Kidney (tissue), 22 donors: ENCODE measurements at places on chromosomes 5 and 9. TPM values are rescaled to one million over a fixed set of nuclear protein-coding genes. Genes with fewer than 3 reads are reported as not detected.

DNA sequence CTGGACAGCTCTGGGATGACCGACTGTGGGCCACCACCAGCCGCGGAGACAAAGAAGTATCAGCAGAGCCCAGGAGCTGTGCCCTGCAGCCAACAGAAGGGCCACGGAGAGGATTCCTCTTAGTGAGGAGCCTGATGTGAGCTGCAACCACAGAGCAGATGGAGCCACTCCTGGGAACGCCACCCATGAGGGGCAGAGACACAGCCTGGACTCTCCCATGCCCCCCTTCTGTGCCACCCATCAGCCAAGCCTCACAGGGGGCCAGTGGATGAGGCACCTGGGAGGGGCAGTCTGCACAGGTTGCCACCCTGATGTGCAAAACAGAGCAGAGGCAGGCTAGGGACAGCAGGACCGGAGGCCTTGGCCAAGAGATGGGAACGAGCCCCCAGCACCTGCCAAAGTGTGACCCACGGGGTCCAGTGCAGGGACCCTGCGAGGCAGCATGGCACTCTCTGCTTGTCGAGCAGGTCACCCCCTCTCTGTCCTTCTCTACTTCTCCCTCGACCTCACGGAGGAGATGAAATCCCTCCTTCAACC is 380.7 kb upstream of the IRX1 start:
- no peak for DNase-seq
- H3K4me3 ChIP-seq: no peak overlapping the region
- no peaks in the 10 kb centered on the region for H3K4me1 ChIP-seq
- no peaks in the 10 kb centered on the region for H3K36me3 ChIP-seq
- H3K27ac ChIP-seq: no peak overlapping the region
- H3K27me3 ChIP-seq: no peaks in the 10 kb centered on the region

Gene NR5A1
- not detected for total RNA-seq

GRCh38 chr5:146165460-146165859 is 17.0 kb downstream of the LARS1 start:
- H3K36me3 ChIP-seq: peaks cover 26% of the 10 kb centered on the region
- no peak for DNase-seq
- no peaks in the 10 kb centered on the region for H3K4me1 ChIP-seq
- H3K27ac ChIP-seq: no peak overlapping the region
- H3K27me3 ChIP-seq: no peaks in the 10 kb centered on the region
- H3K4me3 ChIP-seq: no peak overlapping the region

GRCh38 chr5:141889282-141889871 is 11.2 kb upstream of the PCDH1 start:
- no peaks in the 10 kb centered on the region for H3K36me3 ChIP-seq
- H3K27ac ChIP-seq: no peak overlapping the region
- DNase-seq: no peak
- H3K4me3 ChIP-seq: no peak overlapping the region
- H3K4me1 ChIP-seq: no peaks in the 10 kb centered on the region

Gene MARCOL
- total RNA-seq: not detected

Gene GALNT12
- total RNA-seq: 10.8 TPM

DNA sequence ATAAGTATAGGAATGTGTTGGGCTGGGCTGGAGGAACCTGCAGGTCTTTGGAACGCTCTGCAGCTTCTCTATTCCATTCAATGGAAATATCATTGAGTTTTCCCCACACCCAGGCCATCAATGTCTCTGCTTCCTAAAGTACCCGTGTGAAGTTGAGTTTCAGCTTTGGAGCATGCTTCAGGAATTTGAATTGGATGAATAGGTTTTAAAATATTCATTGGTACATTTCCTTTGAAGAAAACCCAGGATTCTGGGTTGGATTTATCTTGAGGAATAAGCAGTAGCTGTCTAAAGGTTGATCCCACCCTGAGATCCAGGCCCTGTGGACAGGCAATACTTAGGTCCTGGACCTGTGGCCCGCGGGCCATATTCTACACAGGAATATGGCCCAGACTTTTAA is 37.3 kb downstream of the INSYN2B start:
- H3K4me3 ChIP-seq: no peak overlapping the region
- no peaks in the 10 kb centered on the region for H3K36me3 ChIP-seq
- no peak for DNase-seq

Gene GFRA3
- 0.41 TPM for total RNA-seq

- no peak overlapping the region for H3K27ac ChIP-seq
- no peaks in the 10 kb centered on the region for H3K4me1 ChIP-seq
- no peak overlapping the region for H3K4me3 ChIP-seq
- DNase-seq: peak; percentile 59
- H3K36me3 ChIP-seq: no peaks in the 10 kb centered on the region
These were observed 164.0 kb upstream of the RAD23B start for GRCh38 chr9:107118863-107119624.

Gene MLANA
- not detected for total RNA-seq

DNA sequence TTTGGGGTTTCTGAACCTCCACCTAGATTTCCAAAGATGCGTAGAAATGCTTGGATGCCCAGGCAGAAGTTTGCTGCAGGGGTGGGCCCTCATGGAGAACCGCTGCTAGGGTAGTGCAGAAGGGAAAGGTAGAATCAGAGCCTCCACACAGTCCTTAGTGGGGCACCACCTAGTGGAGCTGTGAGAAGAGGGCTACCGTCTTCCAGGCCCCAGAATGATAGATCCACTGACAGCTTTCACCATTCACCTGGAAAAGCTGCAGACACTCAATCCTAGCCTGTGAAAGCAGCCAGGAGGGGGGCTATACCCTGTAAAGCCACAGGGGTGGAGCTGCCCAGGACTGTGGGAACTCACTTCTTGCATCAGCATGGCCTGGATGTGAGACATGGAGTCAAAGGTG is 13.3 kb upstream of the HSDL2 start:
- no peaks in the 10 kb centered on the region for H3K27me3 ChIP-seq
- no peaks in the 10 kb centered on the region for H3K36me3 ChIP-seq
- no peak overlapping the region for H3K4me3 ChIP-seq
- no peak overlapping the region for H3K27ac ChIP-seq

DNA sequence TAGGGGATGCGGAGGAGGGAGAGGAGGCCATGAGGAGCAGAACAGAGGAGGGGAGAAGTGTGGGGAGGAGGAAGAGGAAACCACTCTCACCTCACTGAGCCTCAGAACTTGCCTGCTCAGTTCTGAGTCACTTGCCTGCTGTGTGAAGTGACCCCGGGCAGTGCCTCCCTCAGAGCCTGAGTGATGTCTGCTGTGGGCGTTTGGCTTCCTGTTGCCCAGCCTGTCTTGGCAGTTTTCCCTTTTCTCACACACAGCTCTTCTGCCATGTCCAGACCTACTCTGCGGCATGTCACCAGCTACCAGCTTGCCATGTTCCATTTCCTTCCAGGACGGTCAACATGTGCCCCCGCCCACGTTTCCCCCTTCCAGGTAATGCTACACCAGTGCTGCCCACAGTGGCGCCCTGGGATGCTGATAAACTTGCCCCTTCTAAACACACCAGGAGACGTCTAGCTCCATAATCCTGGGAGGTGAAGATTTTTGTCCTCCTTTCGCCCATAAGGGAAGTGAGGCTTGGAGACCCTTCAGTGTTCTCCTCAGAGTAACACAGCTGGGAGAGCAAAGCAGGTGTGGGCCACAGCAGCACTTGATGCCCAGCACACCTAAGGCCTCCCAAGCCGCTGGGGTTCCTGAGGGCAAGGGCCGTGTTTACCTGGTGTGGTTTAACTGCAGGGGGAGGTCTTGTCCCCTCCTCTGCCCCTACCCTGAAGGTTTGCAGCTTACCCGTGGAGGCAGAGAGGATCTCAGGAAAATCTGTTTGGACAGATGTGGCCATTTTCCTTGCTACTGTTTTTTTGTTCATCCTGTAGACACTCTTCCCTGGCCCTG is 63.8 kb upstream of the RNF130 start:
- no peak overlapping the region for H3K27ac ChIP-seq
- DNase-seq: no peak
- no peaks in the 10 kb centered on the region for H3K27me3 ChIP-seq
- H3K36me3 ChIP-seq: no peaks in the 10 kb centered on the region
- no peaks in the 10 kb centered on the region for H3K4me1 ChIP-seq

Gene SOX30
- 0.09 TPM for total RNA-seq

GRCh38 chr9:132546148-132547051 is 36.0 kb upstream of the BARHL1 start:
- H3K27me3 ChIP-seq: no peaks in the 10 kb centered on the region
- no peaks in the 10 kb centered on the region for H3K36me3 ChIP-seq
- peak; percentile 88 for DNase-seq
- H3K4me3 ChIP-seq: no peak overlapping the region
- H3K27ac ChIP-seq: no peak overlapping the region

- no peak overlapping the region for H3K4me3 ChIP-seq
- no peaks in the 10 kb centered on the region for H3K27me3 ChIP-seq
- H3K27ac ChIP-seq: no peak overlapping the region
- no peak for DNase-seq
- no peaks in the 10 kb centered on the region for H3K4me1 ChIP-seq
These were observed 130.3 kb upstream of the RAPGEF1 start for GRCh38 chr9:131870156-131870555.

GRCh38 chr9:74953235-74953751 is 581 bp upstream of the C9orf40 start:
- H3K27ac ChIP-seq: peak overlapping the region; percentile 95
- H3K4me3 ChIP-seq: peak overlapping the region; percentile 63
- no peaks in the 10 kb centered on the region for H3K36me3 ChIP-seq
- no peaks in the 10 kb centered on the region for H3K4me1 ChIP-seq
- H3K27me3 ChIP-seq: no peaks in the 10 kb centered on the region

DNA sequence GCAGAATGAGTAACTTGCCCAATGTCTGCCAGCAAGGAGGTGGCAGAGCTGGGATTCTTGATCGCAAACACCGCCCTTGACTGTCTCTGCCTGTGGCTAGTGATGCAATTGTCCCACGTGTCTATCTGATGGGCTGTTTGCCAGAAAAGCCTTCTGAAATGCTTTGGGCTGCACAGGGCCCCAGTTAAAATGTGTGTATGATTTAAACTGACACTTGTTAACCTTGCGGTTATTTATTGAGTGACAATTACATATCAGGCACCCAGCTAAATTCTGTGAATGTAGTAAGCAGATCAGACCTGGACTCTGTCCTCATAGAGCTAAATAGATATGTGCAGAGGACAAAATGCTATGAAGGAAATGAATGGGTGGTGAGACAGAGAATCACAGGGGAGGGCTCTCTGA is 11.6 kb upstream of the IL12B start:
- no peaks in the 10 kb centered on the region for H3K36me3 ChIP-seq
- no peaks in the 10 kb centered on the region for H3K27me3 ChIP-seq
- H3K27ac ChIP-seq: no peak overlapping the region
- no peak for DNase-seq

Gene RAB3C
- total RNA-seq: 3.7 TPM

DNA sequence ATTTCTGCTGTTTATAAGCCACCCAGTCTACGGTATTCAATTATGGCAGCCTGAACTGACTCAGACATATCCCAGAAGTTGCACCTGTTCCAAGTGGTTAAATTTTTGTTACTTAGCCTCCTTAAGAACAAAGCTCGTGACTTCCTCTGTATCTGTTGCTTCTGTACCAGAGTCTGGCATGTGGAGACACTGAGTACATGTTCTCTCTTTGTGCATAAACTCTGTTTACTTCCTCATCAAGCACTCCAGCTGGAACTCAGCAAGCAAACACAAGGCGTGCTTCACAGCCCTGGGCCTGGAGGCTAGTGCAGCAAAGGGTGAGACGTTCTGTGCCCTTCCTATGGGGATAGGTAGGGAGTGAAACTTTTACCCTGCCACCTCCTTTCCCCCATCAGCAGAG is 19.0 kb downstream of the C9orf152 start:
- no peak overlapping the region for H3K27ac ChIP-seq
- H3K4me3 ChIP-seq: no peak overlapping the region
- DNase-seq: no peak
- peaks cover under 1% of the 10 kb centered on the region for H3K4me1 ChIP-seq
- H3K27me3 ChIP-seq: no peaks in the 10 kb centered on the region

Gene ZNF169
- 7.9 TPM for total RNA-seq

DNA sequence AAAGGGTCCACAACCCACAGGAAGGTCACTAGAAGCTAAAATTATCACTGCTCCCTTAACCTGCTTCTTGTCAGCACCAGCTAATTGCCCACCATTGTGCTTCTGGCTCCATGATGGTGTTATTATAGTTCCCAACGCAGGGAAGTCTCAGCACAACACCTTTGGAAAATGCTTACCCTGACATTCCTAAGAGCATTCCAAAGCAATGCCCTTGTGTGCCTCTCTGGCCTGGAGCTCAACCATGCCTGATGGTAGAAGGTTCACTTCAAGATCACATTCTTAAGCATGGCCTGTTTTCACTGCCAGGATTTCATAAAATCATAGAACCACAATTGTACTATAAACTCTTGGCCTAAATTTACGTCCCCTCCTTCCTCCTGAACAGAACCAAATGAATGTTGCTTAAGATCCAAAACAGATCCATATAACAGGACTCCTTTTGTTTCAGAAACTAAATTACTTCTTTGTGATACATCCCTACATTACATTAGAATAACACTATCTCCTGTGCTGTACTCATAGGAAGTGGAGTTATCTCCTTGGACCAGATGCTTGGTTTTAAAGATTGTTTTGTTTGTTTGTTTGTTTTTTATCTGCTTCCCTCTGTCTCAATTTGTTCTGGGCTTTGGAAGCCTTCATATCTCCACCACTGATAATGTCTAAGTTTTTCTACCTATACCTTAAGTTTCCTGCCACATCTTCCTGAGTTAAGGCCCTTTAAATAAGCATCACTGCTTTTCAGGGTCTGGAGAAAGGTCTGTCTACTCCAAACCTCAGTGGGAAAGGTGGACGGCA is 32.1 kb downstream of the ARL15 start:
- peak overlapping the region; percentile 48 for H3K27ac ChIP-seq
- H3K4me1 ChIP-seq: peaks cover 19% of the 10 kb centered on the region
- H3K4me3 ChIP-seq: no peak overlapping the region
- H3K36me3 ChIP-seq: no peaks in the 10 kb centered on the region

Gene MYMK
- total RNA-seq: not detected

- no peaks in the 10 kb centered on the region for H3K27me3 ChIP-seq
- no peak for DNase-seq
- no peaks in the 10 kb centered on the region for H3K36me3 ChIP-seq
- no peak overlapping the region for H3K27ac ChIP-seq
- no peaks in the 10 kb centered on the region for H3K4me1 ChIP-seq
These were observed 231.0 kb upstream of the GAS1 start for GRCh38 chr9:87178302-87178701.

DNA sequence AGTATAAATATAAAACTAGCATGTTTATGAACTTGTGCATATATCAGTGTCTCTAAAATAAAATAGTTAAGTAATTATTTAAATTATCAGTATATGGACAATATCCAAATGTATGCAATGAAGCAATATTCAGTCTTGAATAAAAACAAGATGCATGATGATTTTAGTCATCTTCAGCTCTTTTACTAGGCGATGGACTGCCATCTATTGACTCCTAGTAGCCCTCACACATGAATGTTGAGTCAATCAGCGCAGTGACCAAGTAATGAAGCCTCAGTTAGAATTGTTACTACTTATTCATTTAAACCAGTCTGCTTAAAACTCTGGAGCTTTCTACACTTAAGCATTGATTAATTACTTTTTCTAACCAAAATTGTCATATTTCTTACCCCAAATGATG is 92.9 kb upstream of the GRHPR start:
- no peaks in the 10 kb centered on the region for H3K27me3 ChIP-seq
- no peak overlapping the region for H3K27ac ChIP-seq
- H3K36me3 ChIP-seq: no peaks in the 10 kb centered on the region
- no peak for DNase-seq
